ENCODE measurements at places on chromosomes 16 and 17.

- no peak for DNase-seq
Observed at GRCh38 chr17:51914577-51914976, 243.9 kb downstream of the CA10 start.

GRCh38 chr17:74686761-74687160, 26.0 kb downstream of the CD300LF start:
- DNase-seq, result no peak

DNA sequence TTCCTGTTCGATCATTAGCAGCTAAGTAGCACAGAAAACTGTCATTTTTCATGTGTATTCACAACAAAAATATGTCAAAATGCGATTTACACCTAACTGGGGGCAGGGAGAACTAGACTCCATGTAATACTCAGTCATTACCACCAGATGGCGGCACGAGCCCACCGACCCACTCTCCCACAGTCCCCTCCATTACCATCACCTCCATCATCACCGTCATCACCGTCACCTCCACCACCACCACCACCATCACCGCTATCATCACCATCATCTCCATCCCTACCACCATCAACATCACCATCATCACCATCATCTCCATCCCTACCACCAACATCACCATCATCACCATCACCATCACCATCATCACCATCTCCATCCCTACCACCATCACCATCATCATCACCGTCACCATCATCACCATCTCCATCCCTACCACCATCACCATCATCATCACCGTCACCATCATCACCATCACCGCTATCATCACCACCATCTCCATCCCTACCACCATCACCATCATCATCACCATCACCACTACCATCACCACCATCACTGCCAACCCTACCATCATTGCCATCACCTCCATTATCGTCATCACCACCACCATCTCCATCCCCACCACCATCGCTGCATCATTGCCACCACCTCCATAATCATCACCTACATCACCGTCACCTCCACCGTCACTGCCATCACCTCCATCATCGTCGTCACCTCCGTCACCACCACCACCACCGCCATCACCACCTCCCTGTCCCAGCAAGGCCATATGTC, 14.4 kb downstream of the NDUFAF8 start:
- peak; percentile 38 for DNase-seq

DNA sequence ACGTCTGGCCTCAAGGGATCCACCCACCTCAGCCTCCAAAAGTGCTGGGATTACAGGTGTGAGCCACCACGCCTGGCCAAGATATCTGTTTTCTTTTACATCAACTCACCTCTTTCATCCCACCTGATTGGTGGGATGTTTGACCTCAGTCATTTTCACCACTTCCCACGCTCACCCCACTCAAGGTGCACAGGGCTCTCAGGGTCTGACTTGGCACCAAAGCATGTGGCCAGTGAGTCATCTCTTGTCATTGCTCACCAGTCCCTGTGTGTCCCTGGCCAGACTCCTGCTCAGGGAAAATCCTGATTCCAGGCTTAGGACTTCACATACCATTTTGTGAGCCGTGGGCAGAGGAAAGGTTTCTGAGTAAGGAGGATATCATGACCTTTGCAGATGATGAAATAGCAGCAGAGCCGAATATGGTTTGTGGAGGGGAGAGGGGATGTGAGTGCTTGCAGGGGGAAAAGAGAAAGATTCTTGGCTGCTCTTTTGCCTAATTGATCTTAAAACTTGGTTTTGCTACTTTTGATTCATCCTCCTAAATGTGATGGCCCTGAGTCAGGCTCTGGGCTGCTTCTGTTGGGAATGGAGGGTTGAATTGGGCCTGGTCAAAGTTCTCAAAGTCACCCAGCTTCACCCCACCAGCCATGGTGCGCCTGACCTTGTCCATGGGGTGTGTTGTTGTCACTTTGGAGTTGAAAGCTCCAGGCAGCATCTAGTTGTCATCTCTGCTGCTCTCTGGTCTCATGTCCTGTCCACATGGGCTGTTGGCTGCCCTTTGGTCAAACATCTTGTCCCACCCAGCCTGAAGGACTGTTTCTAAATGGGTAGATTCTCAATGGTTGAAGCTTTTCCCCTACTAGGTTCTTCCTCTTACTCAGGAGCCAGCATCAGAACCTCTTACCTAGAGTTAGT, 6.0 kb upstream of the KCNH6 start:
- DNase-seq, result no peak

DNA sequence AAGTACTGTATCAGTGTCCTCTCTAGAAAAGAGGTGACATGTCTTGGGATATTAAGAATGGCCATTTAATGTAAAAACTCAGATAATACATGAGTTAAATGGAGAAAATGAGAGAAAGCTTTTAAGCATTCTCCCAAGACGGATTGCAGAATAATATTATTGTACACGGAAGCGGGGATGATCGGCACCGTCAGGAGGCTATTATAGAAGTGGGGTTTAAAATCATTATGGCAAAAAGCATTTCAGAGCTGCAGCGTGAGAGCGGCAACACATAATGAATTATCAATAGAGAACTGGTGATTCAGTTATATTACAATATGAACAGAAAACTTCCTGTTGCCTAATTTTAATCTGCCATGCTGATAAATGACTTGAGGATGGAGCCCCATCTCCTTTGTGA, 261.7 kb upstream of the IRX3 start:
- no peak for DNase-seq

DNA sequence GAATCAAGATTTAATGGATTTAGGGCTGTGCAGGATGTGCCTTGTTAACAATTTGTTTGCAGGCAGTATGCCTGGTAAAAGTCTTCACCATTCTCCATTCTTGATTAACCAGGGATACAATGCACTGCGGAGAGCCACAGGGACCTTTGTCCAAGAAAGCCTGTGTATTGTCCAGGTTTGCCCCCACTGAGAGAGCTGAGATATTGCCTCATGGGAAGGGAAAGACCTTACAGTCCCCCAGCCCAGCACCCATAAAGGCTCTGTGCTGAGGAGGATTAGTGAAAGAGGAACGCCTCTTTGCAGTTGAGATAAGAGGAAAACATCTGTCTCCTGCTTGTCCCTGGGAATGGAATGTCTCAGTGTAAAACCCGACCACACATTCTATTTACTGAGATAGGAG, 2169.6 kb downstream of the TP53TG3F start:
- no peak for DNase-seq

- DNase-seq, result no peak
Observed at GRCh38 chr17:41020336-41020735, 6.7 kb downstream of the KRTAP1-5 start.

GRCh38 chr16:80816356-80816755, 12.0 kb upstream of the CDYL2 start:
- no peak for DNase-seq

DNA sequence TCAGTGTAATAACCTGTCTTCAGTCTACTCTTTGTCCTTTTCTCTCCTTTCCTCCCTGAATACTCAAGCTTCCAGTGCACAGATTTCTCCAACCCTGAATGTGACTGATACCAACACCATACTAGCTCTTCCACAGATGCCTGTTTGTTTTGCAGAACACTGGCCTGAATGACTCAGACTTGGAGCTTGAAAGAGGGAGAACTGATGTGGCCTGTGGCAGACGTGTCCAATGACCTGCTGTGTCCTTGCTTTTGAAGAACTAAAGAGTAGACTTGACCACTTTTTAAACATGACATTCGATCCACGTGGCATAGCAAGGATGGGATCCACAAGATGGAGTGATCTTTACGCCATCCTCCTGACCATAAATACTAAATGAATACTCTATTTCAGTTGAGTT, 361.0 kb downstream of the WWOX start:
- no peak for DNase-seq

DNA sequence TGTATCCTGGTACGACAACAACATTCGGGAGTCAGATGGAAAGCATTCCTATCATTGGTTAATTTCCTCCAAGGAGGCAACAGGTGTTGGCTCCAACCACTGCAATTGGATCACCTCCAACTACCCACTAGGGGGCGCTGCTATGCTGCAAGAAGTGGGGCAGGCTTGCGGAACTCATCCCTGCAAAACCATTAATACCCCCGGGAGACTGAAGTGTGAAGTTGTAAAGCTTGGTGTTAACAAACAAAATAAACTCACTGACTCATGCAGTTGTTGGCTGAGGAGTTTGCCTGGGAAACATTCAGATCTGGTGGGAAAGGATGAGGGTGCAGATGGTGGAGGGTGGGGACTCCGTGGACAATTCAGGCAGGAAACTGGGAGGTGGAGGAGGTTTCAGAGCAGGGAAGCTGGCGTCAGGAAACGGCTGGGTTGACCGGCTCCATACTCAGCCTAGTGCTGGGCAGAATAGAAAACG, 84.9 kb downstream of the HS3ST2 start:
- peak; percentile 7 for DNase-seq

- DNase-seq, result no peak
Observed at GRCh38 chr17:39736319-39737165, 1.2 kb upstream of the GRB7 start.

GRCh38 chr17:19744922-19745757, 3.0 kb downstream of the ALDH3A1 start:
- peak; percentile 70 for DNase-seq
